Testis (tissue), 5 donors: ENCODE measurements at places on chromosomes 4 and X. TPM values are rescaled to one million over a fixed set of nuclear protein-coding genes. Genes with fewer than 3 reads are reported as not detected.

DNA sequence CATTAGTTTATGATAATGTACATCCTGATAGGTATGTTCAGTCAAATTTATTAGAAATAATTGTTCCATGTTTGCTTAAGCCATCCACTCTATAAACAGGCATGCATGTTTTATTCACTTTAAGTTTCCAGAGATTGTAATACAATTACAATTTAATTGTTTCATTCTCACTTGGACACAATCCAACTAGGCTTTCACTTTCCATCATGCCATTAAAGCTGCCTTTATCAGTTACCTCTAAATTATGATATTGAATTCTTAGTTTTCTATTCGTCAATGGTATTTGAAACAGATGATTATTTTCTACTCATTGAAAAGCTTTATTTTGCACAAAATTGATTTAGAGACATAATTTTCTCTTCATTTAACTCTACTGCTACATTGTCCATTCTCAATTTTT, 1196.3 kb downstream of the RAPGEF2 start:
- DNase-seq: no peak

PPAT gene
- 22.5 TPM for total RNA-seq

DNA sequence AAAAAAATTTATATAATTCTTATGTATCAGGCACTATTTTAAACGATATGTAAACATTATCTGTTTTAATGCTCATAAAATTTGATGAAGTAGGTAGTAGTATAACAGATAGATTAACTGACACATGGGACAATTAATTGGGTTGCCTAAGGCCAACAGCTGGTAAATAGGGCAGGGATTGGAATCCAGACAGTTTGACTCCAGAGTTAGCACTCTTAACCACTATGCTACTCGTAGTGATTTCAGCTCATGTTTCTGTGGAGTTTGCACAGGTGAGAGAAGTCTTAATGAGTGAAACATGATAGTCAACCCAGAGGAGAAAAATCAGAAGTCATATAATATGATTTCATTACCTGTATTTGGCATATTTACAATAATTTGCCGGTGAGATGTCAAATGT, 126.0 kb upstream of the WDFY3 start:
- DNase-seq: no peak

PHF8 gene
- total RNA-seq: 196 TPM

AREG gene
- total RNA-seq: 13.0 TPM
